ENCODE measurements at places on chromosomes 3 and 15.

DNA sequence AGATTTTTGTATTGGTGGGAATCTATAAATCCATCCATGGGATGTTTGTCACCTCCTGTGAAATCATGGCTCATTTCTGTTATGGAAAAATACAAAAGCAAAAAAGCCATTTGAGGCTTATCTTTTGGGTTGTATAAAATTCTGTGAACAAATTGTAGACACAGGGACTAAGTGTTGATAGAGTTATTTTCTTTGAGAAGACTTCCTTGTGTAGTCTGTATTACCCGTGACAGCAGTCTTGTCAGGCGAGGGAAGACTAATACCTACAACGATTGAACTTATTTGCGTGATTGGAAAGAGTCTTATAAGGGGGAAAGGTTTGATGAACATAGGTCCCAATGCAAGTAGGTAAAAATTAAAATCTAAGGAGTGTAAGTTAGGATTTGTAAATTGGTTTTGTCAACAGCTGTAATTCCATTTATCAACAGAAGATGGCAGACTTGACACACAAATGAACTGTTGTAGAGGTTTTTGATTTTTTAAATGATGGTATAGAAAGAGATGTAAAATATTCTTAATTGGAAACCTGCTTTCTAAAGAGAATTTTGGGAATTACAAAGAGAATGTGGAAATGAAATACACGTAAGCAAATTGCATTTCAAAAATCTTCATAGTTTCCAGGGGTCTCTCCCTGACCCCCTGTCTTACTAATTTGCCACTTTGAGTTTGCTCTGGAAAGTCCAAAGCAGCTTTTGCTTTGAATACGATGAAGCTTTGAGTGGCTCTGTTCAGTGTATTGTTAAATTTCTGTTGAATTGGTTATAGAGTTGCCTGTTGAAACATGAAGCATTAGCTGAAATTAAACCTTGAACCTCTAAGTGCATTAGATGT is 33.2 kb downstream of the SLC25A26 start:
- peak; percentile 44 for DNase-seq

- no peak for DNase-seq
These were observed 12.9 kb downstream of the SSUH2 start for GRCh38 chr3:8631661-8632060.

DNA sequence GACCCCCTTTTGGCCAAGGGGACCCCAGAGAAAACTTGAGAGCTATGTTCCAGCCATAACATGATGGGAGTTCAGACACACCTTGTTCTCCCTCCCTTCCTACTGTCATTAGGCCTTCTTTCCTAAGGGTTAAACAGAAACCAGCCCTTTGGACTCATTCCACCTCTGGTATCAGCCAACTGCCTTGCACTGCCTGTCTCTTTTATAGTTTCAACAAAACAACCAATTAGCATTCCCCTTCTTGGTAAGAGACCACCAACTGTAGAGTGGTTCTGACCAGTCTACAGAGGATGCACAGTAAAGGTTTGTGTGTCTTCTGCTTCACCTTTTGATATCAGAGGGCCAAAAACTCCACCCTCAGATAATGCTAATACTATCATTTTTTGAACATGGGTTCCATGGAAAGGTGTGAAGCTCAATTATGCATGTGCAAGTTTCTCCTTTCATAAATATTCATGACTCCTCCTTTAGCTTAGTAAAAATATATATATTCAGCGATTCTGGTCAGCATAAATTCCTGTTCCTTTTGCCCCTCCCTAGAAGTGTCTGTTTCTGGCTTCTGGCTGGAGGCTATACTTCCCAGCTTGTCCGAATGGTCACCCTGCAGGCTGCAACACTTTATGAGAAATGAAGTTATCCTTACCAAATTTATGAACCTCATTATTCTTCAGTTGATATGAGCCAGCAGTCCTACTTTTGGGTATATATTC is 55.9 kb downstream of the SERP1 start:
- no peak for DNase-seq

DNA sequence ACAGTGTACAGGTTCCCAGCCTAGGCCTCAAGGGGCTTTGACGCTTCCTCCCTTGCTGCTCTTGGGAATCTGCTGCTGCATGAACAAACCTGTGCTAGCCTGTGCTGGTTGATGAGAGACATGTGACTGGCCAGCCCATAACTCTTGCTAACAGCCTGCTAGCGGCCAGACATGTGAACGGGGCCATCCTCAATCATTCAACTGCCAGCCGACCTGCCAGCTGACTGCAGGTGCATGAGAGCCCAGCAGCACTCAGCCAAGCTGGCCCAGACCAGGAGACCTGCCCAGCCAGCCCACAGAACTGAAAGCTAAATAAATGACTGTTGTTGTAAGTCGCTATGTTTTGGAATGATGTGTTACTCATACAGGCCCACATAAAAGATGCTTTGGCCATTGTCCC is 82.4 kb upstream of the DLG1 start:
- no peak for DNase-seq

GRCh38 chr3:178475062-178475461 is 61.2 kb upstream of the KCNMB2 start:
- no peak for DNase-seq

- DNase-seq: peak; percentile 77
These were observed 4.0 kb downstream of the CCDC33 start for GRCh38 chr15:74240002-74240568.

- DNase-seq: no peak
These were observed 17.6 kb upstream of the BCL2A1 start for GRCh38 chr15:79988448-79989117.

GRCh38 chr3:164200053-164200823 is 878.1 kb downstream of the SI start:
- DNase-seq: no peak

DNA sequence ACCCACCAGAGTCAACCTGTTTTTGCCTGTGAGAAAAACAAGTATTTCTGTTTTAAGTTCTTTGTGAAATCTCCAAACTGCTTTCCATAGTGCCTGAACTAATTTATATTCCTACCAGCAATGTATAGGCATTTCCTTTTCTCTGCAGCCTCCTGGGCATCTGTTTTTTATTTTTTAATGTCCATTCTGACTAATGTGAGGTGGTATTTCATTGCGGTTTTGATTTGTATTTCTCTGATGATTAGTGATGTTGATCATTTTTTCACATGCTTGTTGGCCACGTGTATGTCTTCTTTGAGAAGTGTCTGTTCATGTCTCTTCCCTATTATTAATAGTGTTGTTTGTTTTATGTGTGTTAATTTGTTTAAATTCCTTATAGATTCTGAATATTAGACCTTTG is 820.5 kb downstream of the MCTP2 start:
- DNase-seq: peak; percentile 66

GRCh38 chr3:5563537-5564277 is 376.2 kb downstream of the EDEM1 start:
- DNase-seq: no peak

DNA sequence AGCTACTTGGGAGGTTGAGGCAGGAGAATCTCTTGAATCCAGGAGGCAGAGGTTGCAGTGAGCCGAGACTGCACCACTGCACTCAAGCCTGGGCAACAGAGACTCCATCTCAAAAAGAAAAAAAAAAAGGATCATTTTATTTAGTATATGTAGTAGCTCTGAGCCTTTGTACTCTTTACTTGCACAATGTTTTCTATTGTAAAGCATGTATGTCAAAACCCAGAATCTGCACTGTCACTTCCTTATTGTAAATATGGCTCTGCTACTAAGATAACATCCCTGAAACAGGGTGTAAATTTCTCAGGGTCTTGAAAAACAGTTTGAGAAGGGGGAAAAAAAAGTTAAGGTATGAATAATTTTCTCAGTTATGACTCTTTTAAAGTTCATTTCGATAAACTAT is 35.1 kb downstream of the SLMAP start:
- DNase-seq: no peak

GRCh38 chr3:44110648-44111047 is 131.0 kb upstream of the TOPAZ1 start:
- no peak for DNase-seq

GRCh38 chr3:126568776-126569342 is 10.1 kb upstream of the C3orf22 start:
- DNase-seq: no peak

DNA sequence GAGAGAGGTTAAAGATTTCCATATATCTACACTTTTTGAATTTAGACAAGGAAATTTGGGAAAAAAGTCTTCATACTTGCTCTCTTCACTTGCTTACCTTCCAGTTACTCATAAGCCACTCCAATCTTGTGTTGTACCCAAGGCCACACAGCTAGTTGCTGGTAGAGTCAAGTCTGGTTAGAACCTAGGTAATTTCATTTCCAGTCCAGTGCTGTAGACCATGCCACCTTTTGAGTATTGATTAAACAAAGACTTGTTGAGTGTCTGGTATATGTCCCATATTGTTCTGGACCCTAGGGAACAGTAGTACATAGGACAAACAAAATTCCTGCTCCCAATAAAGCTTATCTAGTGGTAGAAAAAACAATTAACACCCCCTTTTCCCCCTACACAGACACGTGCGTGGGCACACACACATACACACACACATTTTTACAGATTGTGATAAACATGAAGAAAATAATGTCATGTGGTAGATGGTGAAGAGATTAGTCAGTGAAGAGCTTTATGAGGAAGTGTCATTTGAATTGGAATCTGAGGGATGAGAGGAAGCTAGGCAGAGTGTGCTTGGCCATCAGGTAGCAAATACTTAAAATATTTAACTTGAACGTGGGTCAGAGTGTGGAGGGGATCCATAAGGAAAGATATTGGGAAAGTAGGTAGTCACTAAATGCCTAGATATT is 2.1 kb downstream of the CMC1 start:
- DNase-seq: no peak

DNA sequence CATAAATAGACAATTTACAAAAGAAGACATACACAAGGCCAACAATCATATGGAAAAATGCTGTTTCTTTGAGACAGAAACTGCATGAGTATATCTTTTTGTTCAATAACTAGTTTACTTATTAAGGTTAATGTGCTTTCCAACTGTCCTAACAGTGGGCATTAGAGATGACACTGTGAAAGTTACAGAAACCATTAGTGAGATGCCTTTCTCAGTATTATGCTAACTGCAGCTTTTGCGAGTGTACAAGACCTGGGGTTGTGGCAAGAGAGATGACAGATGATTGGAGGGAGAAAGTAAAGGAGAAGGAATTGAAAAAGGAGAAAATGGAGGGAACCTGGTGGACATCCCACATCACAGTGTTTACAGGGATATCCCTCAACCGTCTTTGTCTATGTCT is 640.5 kb downstream of the ZPLD1 start:
- no peak for DNase-seq

DNA sequence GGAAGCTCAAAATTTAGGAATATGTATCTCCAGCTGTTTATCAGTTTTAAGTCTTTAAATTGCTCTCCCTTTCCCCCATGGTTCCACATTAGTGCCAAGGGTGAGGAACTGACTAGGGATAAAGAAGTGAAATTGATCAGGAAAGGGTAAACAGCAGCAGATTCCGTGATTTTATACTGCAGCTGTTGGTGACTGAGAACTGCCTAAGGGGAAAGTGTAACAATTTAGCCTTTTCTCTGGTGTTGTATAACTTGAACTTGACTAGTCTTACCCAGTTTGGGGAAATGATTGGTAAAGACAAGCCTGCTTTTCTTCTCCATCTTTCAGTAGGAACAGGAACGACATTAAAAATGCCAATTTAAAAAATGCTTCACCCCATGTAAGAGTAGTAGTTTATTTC is 5.0 kb downstream of the SPRED1 start:
- DNase-seq: no peak

- DNase-seq: peak; percentile 92
These were observed 748.5 kb downstream of the ROBO1 start for GRCh38 chr3:79019137-79019923.

DNA sequence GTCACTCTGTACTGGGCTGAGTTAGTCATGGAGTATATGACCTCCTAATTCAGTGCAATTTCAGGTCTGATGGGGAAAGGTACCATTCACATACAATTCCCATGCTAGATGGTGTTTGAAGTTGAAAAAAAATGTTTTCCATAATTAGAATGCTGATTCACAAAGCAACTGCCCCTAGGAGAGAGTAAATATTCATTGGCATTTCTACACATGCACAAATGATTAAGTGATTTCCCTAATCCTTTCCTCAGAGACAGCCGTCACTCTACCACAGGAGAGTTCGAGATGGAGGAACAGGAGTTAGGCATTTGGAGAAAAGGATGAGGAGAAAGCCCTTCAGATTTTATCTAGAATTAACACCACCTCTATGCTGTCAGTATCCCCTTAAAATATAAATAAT is 32.5 kb downstream of the GADL1 start:
- DNase-seq: no peak

All from AG10803 (cell line).